ENCODE measurements at places on chromosomes 12 and 14.

DNA sequence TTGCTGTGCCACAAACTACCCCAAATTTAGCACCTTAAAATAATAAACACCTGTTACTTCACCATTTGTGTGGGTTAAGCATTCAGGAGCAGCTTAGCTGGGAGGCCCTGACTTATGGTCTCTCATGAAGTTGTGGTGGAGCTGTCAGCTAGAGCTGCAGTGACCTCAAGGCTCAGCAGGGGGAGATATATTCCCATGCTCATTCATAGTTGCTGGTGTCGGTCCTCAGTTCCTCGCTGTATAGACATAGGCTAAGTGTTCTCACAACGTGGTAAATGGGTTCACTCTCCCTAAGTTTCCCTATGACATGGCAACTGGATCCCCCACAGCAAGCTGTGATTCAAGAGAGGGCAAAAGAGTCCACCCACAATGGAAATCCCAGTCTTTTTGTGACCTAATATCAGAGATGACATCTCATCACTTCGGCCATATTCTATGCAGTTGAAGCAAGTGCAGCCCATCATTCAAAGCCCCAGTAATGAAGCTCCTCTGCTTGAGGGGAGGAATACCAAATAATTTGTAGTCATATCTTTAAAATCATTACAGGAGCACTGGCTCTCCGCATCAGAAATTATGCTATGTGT, 41.1 kb downstream of the PRB3 start:
- DNase-seq, result peak; percentile 54

DNA sequence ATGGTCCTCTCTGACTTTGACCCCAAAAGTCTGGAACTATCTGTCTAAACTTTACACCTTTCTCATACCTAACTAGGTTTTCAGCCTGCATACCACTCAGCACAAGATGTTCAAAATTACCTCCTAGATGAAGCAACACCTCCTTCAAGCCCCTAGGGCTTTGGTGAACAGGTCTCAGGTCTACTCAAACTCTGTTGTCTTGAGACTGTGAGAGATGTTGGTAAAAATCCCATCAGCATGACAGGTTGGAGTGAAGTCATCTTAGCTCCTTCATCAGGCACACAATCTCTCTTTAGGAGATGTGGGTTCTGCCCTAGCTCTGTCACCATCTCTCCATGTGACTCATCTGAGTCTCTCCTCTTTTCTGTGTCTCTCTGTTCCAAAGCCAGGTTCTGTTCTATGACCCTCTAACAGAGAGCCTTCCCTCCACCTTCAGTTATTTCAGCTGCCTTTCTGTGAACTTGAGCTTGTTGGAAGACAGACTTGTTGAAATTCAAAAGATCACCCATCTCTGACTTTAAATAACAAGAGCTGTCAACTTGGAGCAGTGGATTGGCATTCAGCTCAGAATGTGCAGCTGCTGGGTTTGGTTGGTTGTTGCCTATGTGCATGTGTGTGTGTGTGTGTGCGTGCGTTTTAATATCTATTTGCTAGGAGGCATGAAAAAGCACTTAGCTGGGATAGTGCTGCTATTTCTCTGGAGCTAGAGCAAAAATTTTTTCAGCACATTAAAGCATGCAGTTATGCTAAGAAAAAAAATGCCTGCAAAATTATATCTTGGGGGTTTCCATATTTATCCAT, 130.7 kb downstream of the CRACR2A start:
- no peak for DNase-seq

- DNase-seq, result no peak
Measured at GRCh38 chr14:100325231-100325632, 2.1 kb downstream of the SLC25A47 start.

- no peak for DNase-seq
Measured at GRCh38 chr12:32229971-32230612, 123.4 kb downstream of the BICD1 start.

- DNase-seq, result peak; percentile 80
Measured at GRCh38 chr12:11814374-11814773, 164.9 kb downstream of the ETV6 start.

DNA sequence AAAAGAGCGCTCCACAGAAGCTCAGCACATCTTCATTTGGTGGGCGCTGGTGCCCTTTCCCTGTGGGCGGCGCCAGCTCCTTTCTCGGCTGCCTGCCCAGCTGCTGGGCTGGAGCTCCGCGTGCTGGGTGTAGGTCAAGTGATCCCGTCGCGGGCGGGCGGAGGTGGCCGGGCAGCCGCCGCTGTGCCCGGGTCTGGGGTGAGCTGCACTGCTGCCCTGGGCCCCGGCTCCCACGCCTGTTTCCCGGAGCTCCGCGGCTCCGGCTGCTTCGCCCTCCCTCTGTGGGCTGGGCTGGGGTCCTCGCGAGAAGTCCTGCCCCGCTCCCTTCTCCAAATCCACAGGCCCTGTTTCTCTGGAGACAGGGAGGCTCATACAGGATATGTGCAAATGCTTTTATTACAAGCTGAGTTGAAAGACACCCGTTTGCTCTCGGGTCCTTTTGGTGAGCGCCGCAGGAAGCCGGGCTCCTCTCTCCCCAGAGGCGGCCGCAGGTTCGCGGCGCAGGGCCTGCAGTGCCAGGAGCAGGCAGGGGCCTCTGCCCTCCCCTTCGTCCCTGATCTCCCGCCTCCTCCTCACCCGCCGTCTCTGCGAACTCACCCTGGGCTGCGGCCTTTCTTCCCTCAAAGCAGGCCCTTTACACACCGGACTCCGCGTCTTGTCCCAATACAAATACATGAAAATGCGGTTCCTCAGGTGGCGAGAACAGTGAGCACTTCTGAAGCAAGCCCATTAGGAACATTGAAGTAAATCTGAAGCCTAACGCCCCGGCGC, 67.8 kb upstream of the CAPRIN2 start:
- DNase-seq, result peak; percentile 83

GRCh38 chr12:7555752-7556151, 52.2 kb upstream of the CD163 start:
- peak; percentile 71 for DNase-seq
